ENCODE measurements at places on chromosomes 4 and X. TPM values are rescaled to one million over a fixed set of nuclear protein-coding genes. Genes with fewer than 3 reads are reported as not detected.

Gene NKAP
- polyA plus RNA-seq: 7.5 TPM

- DNase-seq: no peak
These were observed 43.6 kb upstream of the SPRY1 start for GRCh38 chr4:123352966-123353365.

DNA sequence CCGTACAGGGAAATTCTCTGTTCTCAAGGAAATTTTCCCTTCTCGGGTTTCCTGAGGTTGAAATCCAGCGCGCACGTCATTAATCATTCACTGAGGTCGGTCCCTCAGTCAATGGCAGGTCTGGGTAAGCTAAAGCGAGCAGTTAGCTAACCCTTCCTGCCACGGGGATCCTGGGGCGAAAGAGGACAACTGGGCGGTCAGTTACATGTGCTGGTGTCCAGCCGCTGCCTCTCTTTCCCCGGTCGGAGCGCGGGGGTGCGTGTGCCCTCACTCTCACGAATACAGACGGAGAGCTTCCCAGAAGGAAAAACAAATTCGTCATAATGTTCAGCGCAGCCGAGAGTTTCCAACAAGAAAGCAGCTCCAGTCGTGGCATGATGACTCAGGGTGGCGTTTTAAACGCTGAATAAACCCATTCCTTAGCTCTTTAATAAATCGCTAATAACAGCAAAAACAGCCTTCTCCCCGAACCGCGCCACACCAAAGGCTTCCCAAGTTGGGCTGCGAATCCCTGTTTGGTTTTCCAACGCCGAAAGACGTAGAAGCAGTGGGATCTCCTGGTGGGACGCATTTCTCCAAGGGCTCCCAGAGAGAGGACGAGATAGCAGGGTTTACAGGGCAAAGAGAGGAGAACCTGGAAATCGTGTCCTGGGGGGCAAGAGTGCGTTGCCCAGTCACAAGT is 752 bp upstream of the FGF5 start:
- no peak for DNase-seq

- no peak for DNase-seq
These were observed 156.6 kb downstream of the FGF16 start for GRCh38 chrX:77603635-77604336.

DNA sequence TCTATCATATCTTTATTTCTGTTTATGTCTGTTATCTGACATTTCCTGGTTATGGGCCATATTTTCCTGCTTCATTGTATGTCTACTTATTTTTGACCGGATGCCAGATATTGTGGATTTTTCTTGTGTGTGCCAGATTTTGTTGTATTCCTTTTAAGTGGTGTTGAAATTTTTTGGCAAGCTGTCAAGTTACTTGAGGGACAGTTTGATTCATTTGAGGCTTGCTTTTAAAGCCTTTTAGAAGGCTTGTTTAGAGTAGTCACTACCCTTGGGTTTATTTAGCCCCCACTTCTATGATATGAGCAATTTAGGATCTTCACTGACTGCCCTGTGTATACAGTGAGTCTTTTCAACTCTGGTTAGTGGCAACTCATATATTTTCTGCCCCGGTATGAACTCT is 29.2 kb upstream of the NPY2R start:
- no peak for DNase-seq

- no peak for DNase-seq
These were observed 50.8 kb upstream of the ADGRL3 start for GRCh38 chr4:61149278-61149677.

DNA sequence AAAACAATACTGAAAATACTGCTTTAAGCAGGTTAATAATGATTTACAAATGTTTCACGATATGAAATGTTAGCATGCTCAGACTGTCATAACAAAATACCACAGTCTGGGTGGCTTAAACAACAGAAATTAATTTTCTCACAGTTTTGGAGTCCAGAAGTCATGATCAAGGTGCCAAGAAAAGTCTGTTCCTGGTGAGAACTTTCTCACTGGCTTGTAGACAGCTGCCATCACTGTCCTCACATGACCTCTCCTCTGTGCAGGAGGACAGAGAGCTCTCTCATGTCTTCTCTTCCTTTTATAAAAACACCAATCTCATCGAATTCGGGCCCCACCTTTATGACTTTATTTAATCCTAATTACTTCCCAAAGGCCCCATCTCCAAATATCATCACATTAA is 426.7 kb downstream of the KLHL13 start:
- no peak for DNase-seq

Gene CTSO
- polyA plus RNA-seq: 2.5 TPM

Gene NUP62CL
- 0.08 TPM for polyA plus RNA-seq

Gene SERPINA7
- polyA plus RNA-seq: not detected
